ENCODE measurements at places on chromosomes 3 and 15.

DNA sequence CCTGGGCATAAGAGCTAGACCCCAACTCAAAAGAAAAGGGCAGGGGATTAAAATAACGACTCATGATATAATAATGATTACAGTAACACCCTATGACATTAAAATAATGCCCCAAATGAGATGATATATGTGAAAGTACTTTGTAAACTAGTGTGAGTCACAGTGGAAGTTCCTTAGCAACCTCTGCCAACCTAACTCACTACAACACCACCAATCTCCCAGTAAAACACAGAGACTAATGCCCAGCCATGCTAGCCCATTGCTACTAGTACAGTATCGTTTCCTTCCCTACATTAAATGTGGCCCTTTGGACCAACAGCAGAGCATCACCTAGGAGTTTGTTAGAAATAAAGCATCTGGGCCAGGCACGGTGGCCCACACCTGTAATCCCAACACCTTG is 11.2 kb upstream of the ADAMTS7 start:
- DNase-seq, result no peak
- H3K4me3 ChIP-seq, result no peak overlapping the region
- no peak overlapping the region for H3K27ac ChIP-seq
- H3K27me3 ChIP-seq, result no peaks in the 10 kb centered on the region
- H3K36me3 ChIP-seq, result no peaks in the 10 kb centered on the region

DNA sequence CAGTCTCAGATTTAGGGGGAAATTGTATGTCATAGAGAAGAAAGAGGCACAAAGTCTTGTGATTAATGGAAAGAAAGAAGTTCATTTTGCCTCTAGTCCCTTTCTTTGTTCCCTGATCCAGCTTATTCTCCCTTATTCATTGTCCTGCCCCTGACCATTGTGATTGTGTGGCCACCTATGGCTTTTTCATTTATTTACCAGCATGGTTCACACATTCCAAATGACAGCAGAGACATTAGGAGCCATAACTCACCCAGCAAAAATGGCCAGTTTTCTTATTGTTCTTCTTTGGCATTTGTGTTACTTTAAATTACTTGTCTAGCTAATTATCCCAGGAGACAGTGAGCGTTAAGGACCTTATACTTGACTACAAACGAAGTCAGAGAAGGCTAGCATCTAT is 36.3 kb upstream of the SGO1 start:
- H3K4me3 ChIP-seq, result no peak overlapping the region
- no peaks in the 10 kb centered on the region for H3K36me3 ChIP-seq
- no peaks in the 10 kb centered on the region for H3K27me3 ChIP-seq

DNA sequence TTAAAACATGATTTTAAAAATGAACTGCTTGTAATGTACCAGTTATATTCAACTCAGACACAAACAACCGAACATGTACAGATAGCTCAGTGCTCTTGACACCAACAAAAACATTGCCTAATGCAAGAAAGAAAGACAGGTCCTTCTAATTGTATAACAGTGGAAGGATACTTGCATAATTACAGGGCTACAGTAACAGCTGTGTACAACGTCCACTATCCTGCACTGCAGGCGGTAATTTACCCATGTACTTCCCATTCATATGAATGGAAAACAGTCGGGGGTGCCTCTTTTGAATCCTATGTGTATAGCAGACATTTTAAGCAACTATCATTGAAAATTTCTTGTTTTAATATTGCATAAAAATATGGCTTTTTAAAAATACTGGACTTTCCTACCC is 41.1 kb upstream of the PLSCR5 start:
- no peak overlapping the region for H3K4me3 ChIP-seq
- H3K27ac ChIP-seq, result no peak overlapping the region
- H3K4me1 ChIP-seq, result peaks cover 11% of the 10 kb centered on the region
- DNase-seq, result no peak

DNA sequence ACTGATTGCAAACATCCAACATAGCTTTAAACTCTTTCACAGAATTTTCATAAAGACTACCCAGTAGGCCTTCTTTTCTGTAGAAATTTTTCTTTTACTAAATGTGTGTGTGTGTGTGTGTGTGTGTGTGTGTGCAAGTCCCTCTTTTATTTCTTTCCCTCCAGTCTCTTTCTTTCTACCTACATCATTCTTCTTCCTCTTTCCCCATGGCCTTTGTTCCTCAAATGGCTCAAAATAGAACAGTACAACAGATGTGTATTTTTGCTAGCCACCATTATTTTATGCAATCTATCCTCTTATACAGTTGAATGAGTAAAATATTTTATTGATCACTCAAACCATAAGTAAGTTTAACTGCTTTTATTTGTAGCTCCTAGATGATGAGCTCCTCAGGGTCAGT is 76.4 kb downstream of the USF3 start:
- no peaks in the 10 kb centered on the region for H3K4me1 ChIP-seq
- H3K27me3 ChIP-seq, result no peaks in the 10 kb centered on the region
- no peaks in the 10 kb centered on the region for H3K36me3 ChIP-seq
- DNase-seq, result no peak
- no peak overlapping the region for H3K4me3 ChIP-seq

- no peaks in the 10 kb centered on the region for H3K4me1 ChIP-seq
- no peaks in the 10 kb centered on the region for H3K27me3 ChIP-seq
These were observed 423.4 kb upstream of the WNT5A start for GRCh38 chr3:55910543-55910942.

DNA sequence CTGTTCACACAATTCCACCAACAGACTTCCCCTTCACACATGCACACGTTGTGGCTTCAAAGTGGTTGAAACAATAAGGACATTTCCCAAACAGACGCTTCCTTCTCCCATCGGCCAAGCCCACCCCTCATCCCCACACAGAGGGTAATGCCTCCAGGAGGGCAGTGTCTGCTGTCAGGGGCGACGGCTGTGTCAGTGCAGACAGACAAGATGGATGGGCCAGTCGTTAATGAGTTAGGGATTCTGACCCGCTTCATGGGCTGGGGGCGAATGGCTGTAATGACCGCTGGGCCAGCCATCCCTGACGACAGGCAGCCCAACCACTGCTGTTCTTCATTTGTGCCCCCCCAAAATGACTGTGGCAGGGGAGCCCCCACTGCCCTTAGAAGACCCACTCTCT is 20.2 kb upstream of the SKIC8 start:
- H3K4me3 ChIP-seq, result no peak overlapping the region
- DNase-seq, result no peak
- no peaks in the 10 kb centered on the region for H3K36me3 ChIP-seq
- H3K27ac ChIP-seq, result no peak overlapping the region

- H3K4me3 ChIP-seq, result peak overlapping the region; percentile 66
- H3K4me1 ChIP-seq, result peaks cover 51% of the 10 kb centered on the region
- no peaks in the 10 kb centered on the region for H3K27me3 ChIP-seq
- peak overlapping the region; percentile 92 for H3K27ac ChIP-seq
- peak; percentile 100 for DNase-seq
- H3K36me3 ChIP-seq, result peaks cover 17% of the 10 kb centered on the region
These were observed 819 bp upstream of the DUSP7 start for GRCh38 chr3:52056968-52057811.

DNA sequence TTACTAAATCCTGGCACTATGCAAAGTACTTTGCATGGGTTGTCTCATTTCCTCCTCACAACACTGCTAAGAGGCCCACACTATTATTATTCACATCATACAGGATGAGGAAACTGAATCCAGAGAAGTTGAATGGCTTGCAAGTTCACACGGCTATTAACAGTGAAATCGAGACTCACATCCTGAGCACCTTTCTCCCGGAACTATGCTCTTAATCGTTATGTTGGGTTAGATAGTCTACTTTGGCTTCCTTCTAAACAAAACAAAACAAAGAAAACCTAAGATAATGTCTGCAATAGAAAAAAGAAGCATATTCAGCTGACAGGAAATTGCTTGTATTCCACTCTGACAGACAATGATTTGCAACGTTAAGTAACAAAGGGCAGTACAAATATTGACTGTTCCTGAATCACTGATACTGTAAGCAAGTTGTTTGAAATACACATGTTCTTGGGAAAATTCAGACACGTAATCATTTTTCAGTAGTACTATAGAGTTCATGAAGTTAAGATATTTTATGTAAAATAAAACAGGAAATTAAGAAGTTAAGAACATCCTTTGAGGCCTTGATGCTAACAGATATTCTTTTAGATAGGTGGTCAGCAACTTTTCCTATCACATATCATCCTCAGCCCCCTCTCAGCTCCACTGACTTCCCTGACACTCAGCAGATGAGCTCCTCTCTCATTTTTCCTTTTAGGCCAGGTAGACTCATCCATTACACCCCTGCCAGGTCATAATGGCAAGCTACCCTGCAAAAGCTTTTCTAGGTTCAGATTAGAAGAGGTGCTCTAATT is 40.7 kb downstream of the C2CD4B start:
- DNase-seq, result peak; percentile 42
- H3K27ac ChIP-seq, result no peak overlapping the region
- H3K36me3 ChIP-seq, result no peaks in the 10 kb centered on the region
- H3K4me1 ChIP-seq, result peaks cover 16% of the 10 kb centered on the region
- H3K4me3 ChIP-seq, result no peak overlapping the region

GRCh38 chr3:101020351-101021015 is 27.3 kb upstream of the ABI3BP start:
- no peaks in the 10 kb centered on the region for H3K27me3 ChIP-seq
- DNase-seq, result no peak
- no peaks in the 10 kb centered on the region for H3K36me3 ChIP-seq
